Activated CD4-positive, alpha-beta T cell treated with anti-CD3 and anti-CD28 coated beads for 48 hours (primary cell): ENCODE measurements at places on chromosomes 1 and 21.
A peak's percentile ranks its signal among the peaks of the same experiment; 100 is the strongest.

GRCh38 chr1:34736692-34737091 is 18.2 kb upstream of the GJB5 start:
- no peak for DNase-seq

DNA sequence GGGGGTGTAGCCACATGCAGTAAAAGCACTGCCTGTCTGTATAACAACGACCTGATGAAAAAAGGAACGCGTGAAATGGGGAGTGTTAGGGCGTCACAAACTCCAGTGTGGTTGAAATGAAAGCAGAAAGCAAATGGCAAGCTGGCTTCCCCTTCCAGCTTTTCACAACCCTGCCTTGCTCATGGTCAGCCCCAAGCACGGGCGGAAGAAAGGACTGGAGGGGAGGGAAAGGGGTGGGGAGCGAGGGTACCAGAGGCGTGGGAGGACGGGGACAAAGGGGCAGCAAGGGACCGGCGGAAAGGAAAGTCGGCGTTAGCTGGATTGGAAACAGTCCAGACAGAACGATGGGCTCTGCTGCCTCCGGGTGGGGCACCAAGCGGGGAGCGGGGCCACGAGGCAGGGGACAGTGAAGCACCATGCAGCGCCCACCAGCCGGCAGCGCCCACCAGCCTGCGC is 9.6 kb downstream of the VPS26C start:
- peak; percentile 50 for DNase-seq

DNA sequence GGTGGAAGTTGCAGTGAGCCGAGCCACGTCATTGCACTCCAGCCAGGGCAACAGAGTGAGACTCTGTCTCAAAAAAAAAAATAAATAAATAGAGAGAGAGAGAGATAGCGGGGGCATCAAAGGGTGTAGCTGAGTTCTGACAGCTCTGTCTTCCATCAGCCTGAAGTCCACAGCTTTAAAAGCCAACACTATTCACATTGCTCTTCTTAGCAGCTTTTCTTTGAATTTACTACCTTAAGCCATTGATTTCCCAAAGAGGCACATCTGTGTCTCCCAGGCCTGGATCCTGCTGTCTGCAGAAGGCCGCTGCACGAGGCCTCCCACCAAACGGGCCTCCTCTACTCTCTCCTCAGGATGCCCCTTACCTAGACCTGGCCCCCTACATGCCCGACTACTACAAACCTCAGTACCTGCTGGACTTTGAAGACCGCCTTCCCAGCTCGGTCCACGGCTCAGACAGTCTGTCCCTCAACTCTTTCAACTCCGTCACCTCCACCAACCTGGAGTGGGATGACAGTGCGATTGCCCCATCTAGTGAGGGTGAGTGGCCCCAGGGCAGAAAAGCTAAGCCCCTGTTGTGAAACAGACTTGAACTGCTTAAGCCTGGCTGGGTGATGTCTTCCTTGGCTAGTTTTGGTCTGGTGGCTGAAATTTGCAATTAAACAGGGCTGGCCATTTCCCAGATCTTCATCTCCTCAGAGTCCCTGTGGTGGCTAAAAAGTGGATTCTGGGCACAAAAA is 16.5 kb upstream of the SLC25A34 start:
- DNase-seq: no peak

GRCh38 chr1:170436928-170437327 is 95.0 kb upstream of the GORAB start:
- no peak for DNase-seq

GRCh38 chr1:205052690-205053089 is 9.7 kb downstream of the CNTN2 start:
- DNase-seq: no peak

DNA sequence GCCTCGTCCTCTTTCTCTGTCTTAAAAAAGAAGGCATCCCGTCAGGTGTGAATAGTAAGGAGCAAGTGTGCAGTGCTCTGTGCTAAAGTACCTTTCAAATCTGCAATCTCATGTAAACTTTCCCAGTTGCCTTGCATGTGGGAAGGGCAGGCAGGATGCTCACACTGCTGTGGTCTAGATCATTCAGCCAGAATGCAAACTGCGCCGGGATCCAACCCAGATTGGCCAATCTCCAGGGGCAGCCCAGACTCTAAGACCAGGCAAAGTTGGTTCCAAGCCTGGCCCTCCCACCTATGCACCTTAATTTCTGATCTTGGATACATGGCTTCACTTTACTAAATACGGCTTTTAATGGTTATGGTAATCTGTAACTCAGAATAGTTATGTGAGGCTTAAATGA is 3.2 kb upstream of the MAP1LC3C start:
- DNase-seq: no peak

GRCh38 chr1:177567393-177567792 is 396.6 kb downstream of the BRINP2 start:
- DNase-seq: no peak
